ENCODE measurements at places on chromosomes 7 and 10.
A peak's percentile ranks its signal among the peaks of the same experiment; 100 is the strongest.

- DNase-seq, result no peak
Measured at GRCh38 chr7:26704786-26705185, 159.6 kb downstream of the SKAP2 start.

- DNase-seq, result peak; percentile 82
Measured at GRCh38 chr7:43669286-43670081, 59.8 kb downstream of the COA1 start.

- DNase-seq, result no peak
Measured at GRCh38 chr10:124878457-124878739, 63.5 kb upstream of the ZRANB1 start.

- no peak for DNase-seq
Measured at GRCh38 chr10:121813211-121813815, 114.5 kb downstream of the ATE1 start.

GRCh38 chr7:95910341-95910740 lies 138.0 kb downstream of the DYNC1I1 start:
- DNase-seq, result no peak

- no peak for DNase-seq
Measured at GRCh38 chr7:2168615-2169311, 64.0 kb downstream of the MAD1L1 start.

GRCh38 chr10:32371101-32371500 lies 24.1 kb upstream of the EPC1 start:
- DNase-seq, result no peak

- DNase-seq, result peak; percentile 14
Measured at GRCh38 chr10:60646966-60647796, 131.1 kb upstream of the CDK1 start.

DNA sequence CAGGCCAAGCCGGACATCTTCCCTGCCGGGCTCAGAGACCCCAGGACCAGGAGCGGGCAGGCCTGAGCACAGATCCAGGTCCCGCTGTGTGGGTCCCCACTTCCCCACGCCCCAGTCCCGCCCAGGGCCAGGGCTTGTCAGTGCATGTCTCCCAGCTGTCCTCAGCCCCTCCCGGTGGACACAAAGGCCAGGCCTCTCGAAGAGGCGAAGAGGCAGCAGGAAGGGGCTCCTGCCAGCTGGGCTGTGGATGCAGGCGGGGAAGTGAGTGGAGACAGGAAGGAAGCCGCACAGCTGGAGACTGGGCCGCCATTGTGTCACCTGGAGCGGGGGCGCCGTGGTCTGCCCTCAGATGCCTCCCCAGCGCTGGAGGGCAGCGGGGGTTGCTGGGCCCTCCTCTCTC lies 4.8 kb downstream of the GRIFIN start:
- no peak for DNase-seq

DNA sequence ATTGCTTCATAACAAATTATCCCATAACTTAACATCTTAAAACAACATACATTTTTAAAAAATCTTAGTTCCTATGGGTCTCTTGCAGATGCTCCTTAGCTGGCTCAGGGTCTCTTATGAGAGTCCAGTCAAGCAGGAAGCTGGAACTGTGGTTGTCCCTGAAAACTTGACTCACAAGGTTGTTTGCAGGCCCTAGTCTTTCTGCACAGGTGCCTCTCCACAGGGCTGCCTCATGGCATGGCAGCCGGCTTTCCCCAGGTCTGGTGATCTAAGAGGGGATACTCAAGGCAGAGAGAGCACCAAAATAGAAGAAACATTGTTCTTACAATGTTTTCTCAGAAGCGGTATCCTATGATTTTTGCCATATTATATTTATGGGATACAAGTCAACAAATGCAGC lies 127.1 kb downstream of the CDK14 start:
- no peak for DNase-seq

DNA sequence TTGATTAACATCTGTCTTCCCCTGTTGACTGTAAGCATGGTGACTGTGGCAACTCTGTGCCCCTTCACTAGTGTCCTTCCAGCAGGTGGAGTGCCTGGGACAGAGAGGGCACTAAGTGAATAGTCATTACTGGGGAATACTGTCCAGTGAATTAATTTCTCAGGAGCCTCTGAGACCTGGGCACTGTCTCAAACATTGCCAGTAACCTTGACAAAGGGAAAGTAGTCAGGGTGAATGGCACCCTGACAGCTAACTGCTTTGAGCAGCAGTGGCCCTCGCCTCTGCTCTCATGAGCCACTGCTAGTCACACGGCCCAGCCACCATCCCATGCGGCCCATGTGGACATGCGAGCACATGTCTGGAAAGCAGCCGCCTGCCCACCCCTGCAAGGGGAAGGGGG lies 13.1 kb upstream of the GRB10 start:
- DNase-seq, result no peak

GRCh38 chr7:140924019-140924820 lies 509 bp downstream of the BRAF start:
- peak; percentile 52 for DNase-seq

- DNase-seq, result no peak
Measured at GRCh38 chr7:25392588-25393338, 164.5 kb upstream of the NPVF start.

DNA sequence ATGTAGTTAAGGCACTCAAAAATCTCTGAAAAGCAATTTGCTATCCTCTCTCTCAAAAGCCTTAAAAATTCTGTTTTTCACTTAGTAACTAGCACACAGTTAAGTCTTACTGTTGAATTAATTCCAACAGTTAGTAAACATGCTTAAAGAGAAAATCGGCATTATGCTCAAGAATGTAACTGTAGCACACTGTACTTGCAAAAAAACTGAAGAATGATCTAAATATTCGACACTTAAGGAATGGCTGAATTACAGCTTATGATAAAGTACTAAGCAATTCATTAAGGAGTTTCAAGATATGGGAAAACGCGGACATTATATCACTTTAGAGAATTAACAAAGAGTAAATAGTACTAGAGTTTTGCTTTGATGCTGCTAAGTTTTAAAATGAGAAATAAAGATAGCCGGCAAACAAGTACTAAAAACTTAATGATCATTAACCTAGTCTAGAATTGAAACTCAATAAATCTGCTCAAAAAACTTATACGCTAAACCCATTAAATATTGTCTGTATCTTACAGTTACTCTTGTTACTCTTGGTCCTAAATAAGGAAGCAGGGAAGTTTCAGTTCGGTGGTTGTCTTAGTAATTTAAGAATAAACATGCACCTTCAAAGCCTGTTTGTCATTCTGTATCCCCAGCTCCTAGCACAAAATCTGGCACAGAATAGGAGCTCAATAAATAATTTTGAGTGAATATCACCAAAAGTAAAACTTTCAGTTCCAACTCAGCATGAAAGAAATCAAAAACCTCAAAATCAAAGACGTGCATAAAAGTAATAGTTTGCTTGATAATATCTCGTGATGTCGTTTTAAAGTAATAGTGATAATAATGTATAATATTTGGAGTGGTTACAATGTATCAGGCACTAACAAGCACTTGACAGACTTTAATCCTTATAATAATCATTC lies 1.2 kb downstream of the TRDMT1 start:
- DNase-seq, result no peak

DNA sequence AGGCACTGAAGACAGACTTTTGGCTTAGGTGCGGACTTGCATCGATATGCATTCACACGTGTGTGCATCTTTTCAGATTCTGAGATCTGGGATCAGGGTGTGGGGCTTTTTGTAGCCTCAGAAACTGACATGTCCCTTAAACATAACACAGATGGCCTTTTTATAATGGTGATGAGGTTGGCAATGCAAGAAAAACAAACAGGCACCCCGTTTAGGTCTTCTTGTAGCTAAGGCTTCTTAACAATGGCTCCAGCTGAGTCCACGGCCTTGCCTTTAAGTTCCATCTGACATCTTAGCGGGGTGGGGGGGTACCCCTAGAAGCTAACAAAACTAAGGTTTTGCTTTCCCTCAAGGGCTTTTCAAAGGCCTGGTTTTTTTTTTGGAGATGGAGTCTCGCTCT lies 146.3 kb downstream of the PRPF18 start:
- no peak for DNase-seq

- no peak for DNase-seq
Measured at GRCh38 chr10:125273023-125273422, 112.7 kb upstream of the CTBP2 start.

DNA sequence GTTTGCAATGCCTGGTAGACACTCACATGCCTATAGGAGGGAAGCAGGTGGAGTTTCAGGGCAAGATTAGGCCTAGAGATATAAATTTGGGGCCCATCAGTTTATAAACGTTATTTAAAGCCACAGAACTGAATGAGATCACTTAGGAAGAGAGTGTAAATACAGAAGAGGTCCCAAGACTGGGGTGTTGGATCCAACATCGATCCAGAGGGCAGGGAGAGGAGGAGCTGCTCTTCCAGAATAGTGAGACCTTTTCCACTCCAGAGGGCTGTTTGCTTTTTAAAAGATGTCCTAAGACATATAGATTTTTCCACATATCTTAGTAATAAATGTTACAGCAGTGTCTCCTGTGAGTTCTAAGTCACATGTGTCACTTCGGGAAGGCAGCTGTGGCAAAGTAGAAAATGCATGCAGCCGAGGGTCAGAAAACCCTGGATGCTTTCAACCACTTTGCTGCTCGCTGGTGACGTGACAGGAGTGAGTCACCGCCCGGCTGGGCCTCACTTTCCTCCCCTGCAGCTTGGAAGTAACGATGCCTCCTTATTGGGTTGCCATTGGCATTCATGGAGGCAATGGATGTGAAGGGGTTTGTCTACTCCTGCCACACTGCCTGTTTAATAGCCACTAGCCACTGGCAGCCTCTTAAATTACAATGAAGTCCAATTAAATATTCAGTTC lies 95.4 kb downstream of the TRIL start:
- no peak for DNase-seq

DNA sequence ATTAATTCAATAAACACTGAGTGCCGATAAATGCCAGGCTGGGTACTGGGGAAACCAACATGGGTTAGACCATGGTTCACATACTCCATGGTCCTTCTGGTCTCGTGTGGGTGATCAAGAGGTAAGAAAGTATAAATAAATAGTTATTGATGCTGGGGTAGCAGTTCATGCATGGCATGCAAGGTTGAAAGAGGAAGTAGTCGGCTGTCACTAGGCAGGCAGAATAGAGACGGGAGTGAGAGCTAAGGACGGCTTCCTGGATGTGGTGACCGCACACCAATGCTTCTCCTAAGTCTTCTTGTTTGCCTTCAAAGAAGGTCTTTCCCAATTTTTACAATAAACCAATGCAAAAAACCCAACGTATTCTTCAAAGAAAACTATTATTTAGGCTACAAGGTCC lies 208.6 kb downstream of the ADAM12 start:
- no peak for DNase-seq

DNA sequence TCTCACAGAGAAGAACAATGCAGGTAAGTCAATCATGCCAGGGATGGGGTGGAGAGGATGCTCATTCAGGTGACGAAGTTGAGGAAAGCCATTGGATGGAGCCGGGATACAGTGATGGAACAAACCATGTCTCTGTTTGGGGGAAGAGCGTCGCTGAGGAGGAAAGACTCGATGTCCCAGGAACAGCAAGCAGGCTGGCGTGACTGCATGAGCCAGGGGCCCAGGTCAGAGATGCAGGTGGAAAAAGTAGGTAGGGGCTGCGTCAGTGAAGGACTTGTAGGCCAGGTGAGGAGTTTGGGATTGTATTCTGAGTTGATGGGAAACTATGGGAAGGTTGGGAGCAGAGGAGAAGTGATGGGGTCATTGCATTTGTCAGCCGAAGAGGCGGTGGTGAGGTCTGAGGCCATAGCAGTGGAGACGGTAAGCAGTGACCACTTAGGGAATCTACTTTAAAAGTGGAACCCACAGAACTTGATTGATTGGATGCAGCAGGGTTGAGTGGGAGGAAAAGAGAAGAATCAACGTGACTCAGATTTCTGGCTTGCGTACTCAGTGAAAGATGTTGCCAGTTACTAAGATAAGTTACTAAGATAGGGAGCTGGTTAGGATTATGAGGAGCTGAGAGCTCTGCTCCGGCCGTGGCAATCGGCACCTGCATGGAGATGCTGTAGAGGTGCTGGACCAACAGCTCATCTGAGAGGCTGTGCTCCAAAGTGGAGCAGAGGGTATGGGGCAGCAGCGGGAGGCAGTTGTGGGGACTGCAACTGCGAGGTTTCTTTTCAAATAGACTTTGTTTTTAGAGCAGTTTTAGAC lies 12.5 kb upstream of the IL2RA start:
- no peak for DNase-seq

- no peak for DNase-seq
Measured at GRCh38 chr7:148037044-148037443, 553.5 kb upstream of the C7orf33 start.

GRCh38 chr10:86941991-86942421 lies 15.4 kb downstream of the MMRN2 start:
- no peak for DNase-seq

DNA sequence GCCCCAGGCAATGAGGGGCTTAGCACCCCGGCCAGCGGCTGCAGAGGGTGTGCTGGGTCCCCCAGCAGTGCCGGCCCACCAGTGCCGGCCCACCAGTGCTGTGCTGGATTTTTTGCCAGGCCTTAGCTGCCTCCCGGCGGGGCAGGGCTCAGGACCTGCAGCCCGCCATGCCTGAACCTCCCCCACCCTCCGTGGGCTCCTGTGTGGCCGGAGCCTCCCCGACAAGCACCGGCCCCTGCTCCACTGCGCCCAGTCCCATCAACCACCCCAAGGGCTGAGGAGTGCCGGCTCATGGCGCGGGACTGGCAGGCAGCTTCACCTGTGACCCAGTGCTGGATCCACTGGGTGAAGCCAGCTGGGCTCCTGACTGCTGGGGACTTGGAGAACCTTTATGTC lies 3.5 kb upstream of the ACSL5 start:
- DNase-seq, result no peak

GRCh38 chr7:107917763-107918651 lies 27.0 kb downstream of the DLD start:
- no peak for DNase-seq

GRCh38 chr7:148442933-148443332 lies 147.6 kb upstream of the C7orf33 start:
- no peak for DNase-seq

DNA sequence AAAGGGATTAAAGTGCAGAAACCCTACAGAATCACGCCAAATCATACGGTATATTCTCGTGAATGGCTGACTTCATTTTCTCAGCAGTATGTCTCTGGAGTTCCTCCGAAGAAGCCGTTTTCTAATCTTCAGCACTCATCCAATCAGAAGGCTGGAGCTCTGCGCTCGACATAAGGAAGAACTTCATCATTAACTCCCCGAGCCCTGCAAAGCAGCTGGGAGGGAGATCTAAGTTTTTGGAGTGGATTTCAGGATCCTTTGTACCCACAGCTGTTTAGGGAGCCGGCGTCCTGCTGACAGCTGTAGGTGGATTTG lies 40.7 kb upstream of the SDK1 start:
- DNase-seq, result no peak

DNA sequence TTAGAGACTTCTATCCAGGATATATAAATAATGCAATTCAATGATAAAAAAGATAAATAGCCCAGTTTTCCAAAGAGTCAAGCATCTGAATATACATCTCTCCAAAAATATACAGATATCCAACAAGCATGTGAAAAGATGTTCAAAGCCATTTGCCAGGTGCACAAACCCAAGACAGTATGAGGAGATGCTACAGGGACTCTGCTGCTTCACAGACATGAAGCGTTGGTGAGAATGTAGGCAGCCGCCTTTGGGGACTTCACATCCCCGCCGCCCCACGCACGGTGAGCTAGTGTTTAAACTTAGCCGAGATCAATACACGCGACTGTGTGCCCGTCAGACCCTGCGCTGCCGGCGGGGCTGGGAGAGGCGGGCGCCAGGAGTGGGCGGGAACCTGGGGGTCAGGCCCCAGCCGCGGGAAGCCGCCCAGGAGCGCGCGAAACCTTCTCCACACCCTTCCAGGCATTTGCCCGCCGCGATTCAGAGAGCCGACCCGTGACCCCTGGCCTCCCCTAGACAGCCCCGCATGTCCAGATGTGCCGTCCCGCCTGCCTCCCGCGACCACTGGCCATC lies 927 bp upstream of the ALOX5 start:
- peak; percentile 20 for DNase-seq

Data from activated CD4-positive, alpha-beta T cell treated with anti-CD3 and anti-CD28 coated beads for 4 hours (primary cell).